ENCODE measurements at places on chromosomes 3 and 15.

GRCh38 chr3:105791919-105792786 is 76.7 kb downstream of the CBLB start:
- DNase-seq, result no peak

GRCh38 chr3:170058127-170058526 is 20.3 kb downstream of the GPR160 start:
- DNase-seq, result no peak

DNA sequence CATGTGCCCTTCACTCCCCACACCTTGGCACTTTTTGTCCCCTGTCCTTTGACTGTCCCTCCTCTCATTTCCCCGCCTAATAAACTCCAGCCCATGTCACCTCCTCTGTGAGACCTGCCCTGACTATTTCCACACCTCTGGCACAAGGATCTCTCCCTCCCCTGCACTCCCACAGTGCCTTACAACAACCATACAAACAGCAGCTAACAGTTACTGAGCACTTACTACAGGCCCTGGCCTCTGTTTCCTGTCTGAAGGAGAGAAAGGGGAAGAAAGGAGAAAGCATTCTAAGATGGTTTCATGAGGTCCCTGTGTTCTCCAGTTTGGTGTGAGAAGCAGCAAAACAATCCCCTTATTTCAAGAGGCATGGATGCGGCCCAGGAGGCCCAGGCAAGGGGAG is 20.0 kb upstream of the TRH start:
- DNase-seq, result no peak

GRCh38 chr3:143222981-143223380 is 103.4 kb downstream of the CHST2 start:
- no peak for DNase-seq

- no peak for DNase-seq
These were observed 201.2 kb downstream of the FMN1 start for GRCh38 chr15:32993285-32993684.

GRCh38 chr15:81308260-81308659 is 15.7 kb downstream of the STARD5 start:
- DNase-seq, result no peak
